ENCODE measurements at places on chromosomes 7 and 10. TPM values are rescaled to one million over a fixed set of nuclear protein-coding genes. Genes with fewer than 3 reads are reported as not detected.

DNA sequence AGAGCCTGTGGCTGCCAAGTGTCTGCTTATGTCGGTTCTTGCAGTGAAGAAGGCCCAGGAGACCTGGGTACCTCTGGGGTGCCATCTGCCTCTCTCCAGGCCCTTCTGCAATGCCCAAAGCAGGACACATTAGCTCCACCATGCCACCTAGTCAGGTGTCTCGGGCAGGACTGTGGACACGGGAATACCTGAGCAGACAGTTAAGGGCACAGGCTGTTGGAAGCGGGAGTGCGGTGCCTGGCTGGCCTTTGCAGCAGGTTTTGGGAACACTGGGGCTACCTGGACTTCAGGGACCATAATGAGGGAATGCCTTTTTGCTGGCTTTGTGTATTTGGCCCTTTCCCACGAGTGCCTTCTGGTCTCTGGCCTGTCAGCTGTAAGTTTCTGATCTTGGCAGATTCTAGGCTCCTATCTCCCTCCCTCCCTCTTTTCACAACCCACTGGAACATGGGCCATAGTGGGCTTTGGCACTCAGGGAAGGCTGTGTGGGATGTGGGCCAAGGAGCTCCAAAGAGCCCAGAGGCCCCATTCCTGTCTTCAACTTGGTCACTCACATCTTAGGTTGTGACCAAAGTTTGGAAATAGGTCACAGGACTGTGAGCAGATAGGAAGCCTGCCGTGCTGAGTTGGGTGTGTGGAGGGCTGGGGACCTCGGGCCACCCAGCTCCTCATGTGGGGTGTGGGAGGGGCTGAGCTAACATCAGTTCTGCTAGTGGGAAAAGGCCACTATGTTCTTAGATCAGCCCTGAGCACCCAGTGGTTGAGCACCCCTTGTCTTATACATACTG lies 41.5 kb upstream of the CXCL12 start:
- peak; percentile 45 for DNase-seq

- DNase-seq = no peak
Measured at GRCh38 chr10:19998482-19998881, 182.2 kb downstream of the PLXDC2 start.

TMEM184A gene
- total RNA-seq = not detected

HABP2 gene
- total RNA-seq = not detected

DNA sequence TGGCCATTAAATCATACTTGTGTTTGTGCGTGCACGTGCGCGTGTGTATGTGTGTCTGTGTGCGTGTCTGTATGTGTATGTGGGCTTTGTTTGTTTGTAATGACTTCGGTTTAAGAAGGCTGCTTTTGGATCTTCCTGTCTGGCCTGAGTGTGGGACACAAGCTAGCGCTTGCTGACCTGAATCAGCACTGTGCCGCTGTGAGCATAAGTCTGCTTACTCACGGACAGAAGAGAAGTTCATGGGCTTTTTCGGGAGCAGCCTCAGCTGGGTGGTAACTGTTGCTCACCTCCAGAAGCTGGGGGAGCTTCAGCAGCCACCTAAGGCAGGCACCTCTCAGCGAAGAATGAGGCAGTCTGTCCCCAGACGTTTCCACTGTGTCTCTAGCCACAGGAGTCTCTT lies 56.1 kb upstream of the TRUB1 start:
- DNase-seq = no peak

SNX13 gene
- 23.7 TPM for total RNA-seq

DNA sequence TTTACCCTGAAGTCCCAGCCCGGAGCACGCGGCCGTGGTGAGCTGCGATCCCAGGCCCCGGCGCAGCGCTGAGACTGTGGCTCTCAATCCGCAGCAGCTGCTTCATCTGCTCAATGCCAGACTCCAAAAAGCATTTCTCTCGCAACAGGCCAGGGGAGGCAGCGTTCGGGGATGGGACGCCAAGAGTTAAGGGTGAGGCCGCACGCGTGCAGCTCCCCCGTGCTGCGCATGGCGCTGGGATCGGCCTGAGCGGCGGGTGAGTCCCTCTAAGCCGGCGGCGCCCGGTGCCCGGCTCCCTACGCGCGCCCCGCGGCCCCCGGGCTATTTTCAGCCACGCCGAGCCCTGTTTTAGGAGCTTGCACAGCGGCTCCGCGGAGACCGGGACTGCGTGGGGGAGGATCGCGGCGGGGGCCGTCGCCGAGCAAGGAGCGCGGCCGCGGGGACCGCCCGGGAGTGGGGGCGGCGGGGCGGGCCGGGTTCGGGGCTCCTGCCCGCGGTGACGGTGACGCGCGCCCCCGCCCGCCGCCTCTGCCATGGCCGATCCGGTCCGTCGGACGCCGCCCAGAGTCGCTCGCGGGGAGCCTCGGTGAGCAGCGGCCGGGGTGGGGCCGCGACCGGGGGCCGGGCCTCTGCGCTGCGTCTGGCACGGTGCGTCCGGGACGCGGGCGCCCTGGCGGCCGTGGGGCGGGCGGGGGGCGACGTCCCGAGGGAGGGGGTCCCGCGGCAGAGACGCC lies 29.4 kb upstream of the JAKMIP3 start:
- no peak for DNase-seq

DNA sequence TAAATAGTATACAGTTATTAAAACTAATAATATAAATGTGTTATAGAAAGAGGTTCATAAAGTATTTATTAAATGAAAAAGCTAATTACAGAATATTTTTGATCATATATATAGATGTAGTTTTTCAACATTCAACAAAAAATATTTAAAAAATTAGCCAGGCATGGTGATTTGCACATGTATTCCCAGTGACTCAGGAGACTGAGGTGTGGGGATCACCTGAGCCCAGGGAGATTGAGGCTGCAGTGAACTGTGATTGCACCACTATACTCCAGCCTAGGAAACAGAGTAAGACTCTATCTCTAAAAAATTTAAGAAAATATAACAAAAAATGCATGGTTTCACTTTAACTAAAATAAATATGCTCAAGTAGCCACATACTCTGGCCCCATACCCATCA lies 118.0 kb upstream of the SEMA3C start:
- no peak for DNase-seq

- DNase-seq = no peak
Measured at GRCh38 chr7:125241548-125241947, 311.9 kb upstream of the POT1 start.

ITGA8 gene
- total RNA-seq = not detected

GRCh38 chr7:51785171-51785570 lies 468.6 kb upstream of the COBL start:
- DNase-seq = no peak

All from activated CD4-positive, alpha-beta T cell treated with anti-CD3 and anti-CD28 coated beads, Interleukin-2, amount 10 ng/mL, durations not matched to agents 24 days and 14 days (primary cell).